ENCODE measurements at places on chromosomes 12 and 14. TPM values are rescaled to one million over a fixed set of nuclear protein-coding genes. Genes with fewer than 3 reads are reported as not detected.

The NFE2 gene
- polyA plus RNA-seq, result 0.51 TPM

The KCNK13 gene
- polyA plus RNA-seq, result not detected

The RNASE11 gene
- polyA plus RNA-seq, result not detected

The GALNT8 gene
- polyA plus RNA-seq, result not detected

- no peak overlapping the region for H3K4me3 ChIP-seq
- no peak for DNase-seq
- no peaks in the 10 kb centered on the region for H3K36me3 ChIP-seq
- H3K27ac ChIP-seq, result no peak overlapping the region
- peaks cover 7% of the 10 kb centered on the region for H3K4me1 ChIP-seq
Measured at GRCh38 chr12:122747224-122748135, 5.1 kb upstream of the DENR start.

GRCh38 chr12:75636607-75637006, 125.2 kb upstream of the KRR1 start:
- H3K36me3 ChIP-seq, result no peaks in the 10 kb centered on the region
- H3K27me3 ChIP-seq, result no peaks in the 10 kb centered on the region
- DNase-seq, result no peak
- no peaks in the 10 kb centered on the region for H3K4me1 ChIP-seq
- no peak overlapping the region for H3K4me3 ChIP-seq
- H3K27ac ChIP-seq, result no peak overlapping the region

Measured in naive B cell (primary cell).